Stimulated activated CD4-positive, alpha-beta T cell treated with anti-CD3 and anti-CD28 coated beads, Interleukin-2, amount 100 ng/mL, for 4 hours (primary cell): ENCODE measurements at places on chromosomes 6 and 20.

DNA sequence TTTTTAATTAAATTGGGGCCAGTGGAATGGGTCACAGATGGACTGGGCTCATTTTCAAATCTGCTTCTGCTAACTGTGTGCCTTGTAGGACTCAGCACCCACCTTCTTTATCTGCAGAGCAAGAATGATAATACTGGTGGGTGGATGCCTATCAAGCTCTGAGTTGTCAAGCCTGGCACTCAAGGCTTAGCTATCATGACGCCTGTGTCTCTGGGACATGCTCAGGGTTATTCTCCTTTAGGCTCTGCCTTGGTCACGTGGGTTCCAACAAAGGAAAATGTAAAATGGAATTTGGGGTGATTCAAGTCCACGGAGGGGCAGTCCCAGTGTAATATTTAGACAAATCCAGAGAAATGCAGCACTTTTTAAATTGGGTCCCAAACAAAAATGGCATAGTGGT lies 202.3 kb downstream of the TSHZ2 start:
- DNase-seq, result no peak

GRCh38 chr6:149217466-149217888 lies 100.0 kb upstream of the TAB2 start:
- DNase-seq, result no peak

DNA sequence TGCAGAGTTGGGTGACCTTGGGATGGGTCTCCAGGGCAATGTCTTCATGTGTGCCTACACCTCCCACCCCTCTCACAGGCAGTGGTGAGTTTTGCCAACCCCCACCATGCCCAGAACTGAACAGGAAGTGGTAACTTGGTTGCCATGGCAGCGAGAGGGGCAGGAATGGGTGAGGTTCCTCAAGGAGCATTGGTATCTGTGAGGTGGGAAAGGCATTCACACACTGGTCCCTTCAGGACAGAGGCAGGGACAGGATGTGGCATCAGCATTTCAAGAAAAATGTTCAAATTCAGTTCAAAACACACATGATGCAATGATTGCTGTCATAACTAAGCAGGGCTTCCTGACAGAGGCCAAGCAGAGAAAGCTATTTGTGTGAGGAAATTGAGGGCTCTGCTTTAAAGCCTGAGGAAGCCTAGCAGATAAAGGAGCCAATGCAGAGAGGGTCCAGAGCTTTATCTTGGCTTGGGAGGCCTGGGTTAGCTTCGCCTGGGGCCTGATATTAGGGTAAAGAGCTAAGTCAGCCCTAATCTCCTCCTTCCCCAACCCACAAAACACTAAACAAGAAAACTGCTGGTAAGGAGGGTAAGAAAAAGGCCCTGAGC lies 551 bp downstream of the TREML2 start:
- DNase-seq, result peak; percentile 26

GRCh38 chr6:113591896-113592827 lies 265.0 kb upstream of the MARCKS start:
- no peak for DNase-seq

DNA sequence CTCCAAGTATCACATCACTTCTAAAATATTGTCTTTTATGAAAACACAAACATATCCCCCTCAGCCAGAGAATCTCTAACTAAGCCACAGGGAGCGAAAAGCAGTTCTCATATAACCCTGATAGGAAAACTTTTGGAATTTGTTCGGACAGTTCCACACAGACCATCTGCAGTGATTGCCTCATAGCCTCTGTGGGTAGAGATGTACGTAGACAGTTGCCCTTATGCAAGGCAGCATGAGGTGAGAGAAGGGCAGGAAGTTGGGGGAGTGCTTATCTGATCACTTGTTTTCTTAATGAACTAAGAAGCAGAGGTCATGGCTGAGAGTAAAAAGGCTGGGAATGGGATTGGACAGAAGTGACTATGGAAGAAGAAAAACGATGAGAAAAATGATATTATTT lies 39.6 kb downstream of the SLC23A2 start:
- peak; percentile 1 for DNase-seq

DNA sequence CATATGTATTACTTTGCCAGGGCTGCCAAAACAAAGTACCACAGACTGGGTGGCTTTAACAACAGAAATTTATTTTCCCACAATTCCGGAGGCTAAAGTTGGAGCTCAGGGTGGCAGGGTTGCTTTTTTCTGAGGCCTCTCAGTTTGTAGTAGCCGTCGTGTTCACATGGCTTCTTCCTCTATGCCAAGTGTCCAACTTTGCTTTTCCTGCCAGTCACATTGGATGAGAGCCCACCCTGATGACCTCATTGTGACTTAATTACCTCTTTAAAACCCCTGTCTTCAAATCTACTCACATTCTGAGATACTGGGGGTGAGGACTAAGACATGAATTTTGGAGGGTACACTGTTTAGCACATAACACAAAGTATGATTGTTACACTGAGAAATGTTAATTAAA lies 9.9 kb upstream of the ECT2L start:
- DNase-seq, result no peak

DNA sequence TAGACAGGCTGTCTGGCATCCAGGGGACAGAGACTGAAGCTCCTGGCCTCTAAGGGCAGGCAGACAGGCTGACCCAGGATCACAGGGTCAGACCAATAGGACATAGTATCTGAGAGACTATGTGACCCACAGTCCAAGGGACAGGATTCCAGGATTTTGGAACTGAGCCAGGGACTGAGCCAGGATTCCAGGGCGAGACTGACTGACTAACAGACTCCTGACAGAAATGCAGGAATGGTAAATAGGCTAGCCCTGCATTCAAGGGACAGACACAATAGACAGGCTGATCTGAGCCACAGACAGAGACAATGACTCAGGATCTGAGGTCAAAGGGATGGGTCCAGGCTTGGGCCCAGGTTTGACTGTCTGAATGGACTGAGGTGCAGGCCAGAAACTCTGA lies 19.8 kb downstream of the XKR7 start:
- no peak for DNase-seq

- DNase-seq, result no peak
These were observed 152.9 kb downstream of the AKAP7 start for GRCh38 chr6:131288214-131288613.

DNA sequence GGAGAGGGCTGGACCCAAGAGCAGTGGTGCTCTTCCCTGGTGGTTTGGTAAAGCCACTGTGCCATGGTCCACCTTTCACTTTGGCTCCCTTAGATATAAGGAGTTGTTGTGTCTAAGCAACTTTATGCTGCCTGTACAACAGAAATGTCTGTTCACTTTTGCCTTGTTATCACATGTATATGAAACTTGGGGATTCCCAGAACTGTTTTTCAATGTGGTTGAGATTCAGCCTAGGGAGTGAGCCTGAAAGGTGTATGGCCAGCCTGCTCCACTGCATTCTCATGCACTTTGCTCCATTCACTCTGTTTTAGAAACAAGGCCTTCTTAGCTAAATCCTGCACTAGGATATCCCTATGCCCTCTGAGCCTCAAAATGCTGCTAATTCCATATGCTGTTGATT lies 234.5 kb upstream of the THEMIS start:
- no peak for DNase-seq

DNA sequence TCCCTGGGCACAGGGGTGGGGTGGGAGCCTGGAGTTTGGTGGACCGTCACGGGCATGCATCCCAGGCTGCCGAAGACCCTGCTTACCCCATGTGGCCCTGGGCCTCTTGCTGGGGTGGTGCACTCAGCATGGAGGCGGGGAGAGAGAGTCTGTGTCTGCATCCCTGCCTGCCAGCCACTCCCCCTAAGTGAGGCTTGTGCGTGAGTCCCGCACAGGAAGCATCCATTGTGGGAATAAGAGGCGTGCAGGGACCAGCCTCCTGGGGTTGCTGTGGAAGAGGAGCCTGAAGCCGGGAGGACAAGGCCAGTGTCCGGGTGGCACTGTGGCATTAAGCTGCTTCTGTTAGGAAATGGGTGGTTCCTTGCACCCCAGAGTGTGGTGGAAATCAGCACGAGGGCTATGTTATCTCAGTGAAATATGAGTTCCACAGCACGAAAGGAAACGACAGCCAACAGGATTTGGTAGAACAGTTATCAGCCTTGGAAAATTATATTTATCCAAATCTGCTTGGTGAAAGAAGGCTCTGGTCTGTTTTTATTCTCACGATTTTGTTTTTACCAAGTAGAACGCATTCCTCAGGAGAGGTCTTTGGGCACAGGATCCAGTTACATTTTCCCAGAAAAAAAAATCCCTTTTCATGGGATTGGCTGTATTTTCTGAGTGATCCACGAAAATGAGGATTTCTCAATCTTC lies 35.7 kb downstream of the CDH4 start:
- DNase-seq, result no peak

DNA sequence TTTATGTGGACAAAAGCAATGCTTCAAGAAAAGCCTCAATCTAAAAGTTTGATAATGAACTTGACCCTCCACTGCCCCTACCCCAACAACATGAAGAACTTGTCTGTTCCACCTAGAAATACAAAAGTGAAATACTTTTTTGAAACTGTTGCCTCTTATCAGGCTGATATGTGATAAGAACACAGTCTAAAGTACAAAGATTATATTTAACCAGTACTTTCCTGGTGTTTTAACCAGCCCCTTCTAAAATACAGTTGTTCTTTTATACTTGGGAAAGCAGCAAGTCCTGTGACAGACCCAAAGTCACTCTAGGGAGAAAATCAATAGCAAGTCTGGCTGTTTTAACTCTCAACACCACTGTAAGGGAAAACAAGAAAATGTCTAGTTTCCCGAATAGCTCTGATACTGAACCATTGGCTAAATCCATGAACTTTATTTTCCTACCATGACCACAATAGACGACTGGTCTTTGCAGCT lies 6.6 kb downstream of the OARD1 start:
- no peak for DNase-seq

DNA sequence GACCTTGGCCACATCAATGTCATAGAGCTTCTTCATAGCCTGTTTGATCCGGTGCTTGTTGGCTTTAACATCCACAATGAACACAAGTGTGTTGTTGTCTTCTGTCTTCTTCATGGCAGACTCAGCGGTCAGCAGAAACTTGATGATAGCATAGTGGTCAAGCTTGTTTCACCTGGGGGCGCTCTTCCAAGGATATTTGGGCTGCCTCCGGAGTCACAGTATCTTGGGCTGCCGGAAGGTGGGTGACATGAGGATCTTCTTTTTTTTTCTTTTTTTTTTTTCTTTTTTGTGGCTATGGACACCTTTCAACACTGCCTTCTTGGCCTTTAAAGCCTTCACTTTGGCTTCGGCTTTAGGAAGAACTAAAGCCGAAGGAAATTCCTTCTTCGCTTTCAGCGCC lies 244.6 kb downstream of the GJA1 start:
- no peak for DNase-seq

DNA sequence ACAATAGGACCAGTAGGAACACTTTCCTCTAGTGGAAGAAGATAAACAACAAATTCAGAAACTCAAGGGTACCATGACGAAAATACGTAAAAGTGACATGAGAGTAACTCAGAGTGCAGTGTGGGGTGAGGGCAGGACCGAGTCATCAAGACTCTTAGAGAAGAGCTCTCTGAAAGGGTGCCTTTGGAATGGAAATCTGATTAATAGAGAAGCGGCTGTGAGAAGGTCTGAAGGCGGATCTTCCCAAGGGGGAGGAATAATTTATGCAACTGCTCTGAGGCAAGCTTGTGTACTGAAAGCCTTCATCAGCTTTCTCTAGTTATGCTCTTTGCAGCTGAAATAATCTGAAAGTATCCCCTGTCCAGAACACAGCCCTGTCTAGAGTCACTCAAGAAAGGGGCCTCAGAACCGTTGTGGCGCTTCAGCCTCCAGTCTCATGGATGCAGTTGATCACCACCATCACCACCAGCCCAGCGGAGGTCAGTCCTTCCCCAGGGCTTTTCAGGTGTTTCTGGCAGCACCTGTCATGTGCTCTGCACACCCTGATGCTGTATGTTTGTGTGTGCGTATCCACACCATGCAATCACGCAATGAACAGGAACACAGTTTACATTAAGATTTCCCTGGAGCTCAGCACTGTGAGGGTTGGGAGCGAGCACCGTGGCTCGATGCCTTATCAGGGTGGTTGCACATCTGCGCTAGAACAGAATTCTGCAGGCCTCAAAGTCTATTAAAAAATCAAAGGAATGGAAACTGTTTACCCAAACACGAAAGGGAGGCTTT lies 396.5 kb downstream of the SMOC2 start:
- DNase-seq, result no peak

- DNase-seq, result no peak
These were observed 43.3 kb upstream of the MRPS10 start for GRCh38 chr6:42260972-42261371.

- no peak for DNase-seq
These were observed 152.0 kb downstream of the PTPRK start for GRCh38 chr6:128368213-128368944.
